ENCODE measurements at places on chromosomes 1 and 21. TPM values are rescaled to one million over a fixed set of nuclear protein-coding genes. Genes with fewer than 3 reads are reported as not detected.

DNA sequence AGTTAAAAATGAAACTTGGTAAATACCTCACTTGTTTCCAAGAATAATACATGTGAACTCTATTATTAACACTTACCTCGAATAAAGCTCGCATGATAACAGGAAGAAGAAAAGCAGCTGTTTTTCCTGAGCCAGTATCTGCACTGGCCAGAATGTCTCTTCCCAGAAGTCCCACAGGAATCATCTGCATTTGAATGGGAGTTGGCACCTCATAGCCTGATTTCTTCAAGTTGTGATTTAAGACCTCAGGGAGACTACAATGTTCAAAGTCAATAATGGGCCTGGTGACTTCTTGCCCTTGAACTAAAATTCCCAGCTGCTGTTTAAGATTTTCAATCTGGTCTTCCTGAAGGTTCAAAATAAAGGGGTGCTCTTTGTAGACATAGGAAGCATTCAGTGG is 3.8 kb downstream of the DDX59 start:
- peaks cover 58% of the 10 kb centered on the region for H3K4me1 ChIP-seq
- H3K27ac ChIP-seq: no peak overlapping the region
- DNase-seq: no peak
- no peak overlapping the region for H3K4me3 ChIP-seq

Gene FBXO2
- 4.4 TPM for total RNA-seq

DNA sequence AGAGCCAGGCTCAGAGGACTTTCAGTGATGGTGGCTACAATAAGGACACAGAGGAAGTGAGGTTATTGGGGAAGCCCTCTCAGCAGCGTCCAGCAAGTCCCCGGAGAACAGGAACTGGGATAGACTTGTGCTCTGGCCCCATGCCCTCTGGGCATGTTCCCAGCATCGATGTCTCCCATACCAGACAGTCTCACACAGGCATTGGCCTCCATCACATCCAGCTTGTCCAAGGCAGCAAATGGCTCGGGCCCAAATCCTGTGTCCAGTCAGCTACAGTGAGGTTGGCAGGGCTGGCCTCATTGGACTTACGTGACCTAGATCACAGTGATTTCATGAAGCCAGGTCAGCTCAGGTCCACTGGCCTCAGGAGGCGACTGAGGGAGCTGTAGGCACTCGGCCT is 19.6 kb upstream of the TMEM54 start:
- no peak for DNase-seq
- no peaks in the 10 kb centered on the region for H3K36me3 ChIP-seq
- no peak overlapping the region for H3K27ac ChIP-seq
- H3K27me3 ChIP-seq: peaks cover 25% of the 10 kb centered on the region
- peaks cover 15% of the 10 kb centered on the region for H3K4me1 ChIP-seq

- no peaks in the 10 kb centered on the region for H3K4me1 ChIP-seq
- no peak for DNase-seq
- H3K27me3 ChIP-seq: no peaks in the 10 kb centered on the region
- H3K27ac ChIP-seq: no peak overlapping the region
- no peak overlapping the region for H3K4me3 ChIP-seq
These were observed 24.9 kb upstream of the KCNC4 start for GRCh38 chr1:110185181-110185580.

GRCh38 chr21:46621457-46622182 is 13.9 kb upstream of the PRMT2 start:
- H3K4me1 ChIP-seq: peaks cover 39% of the 10 kb centered on the region
- H3K4me3 ChIP-seq: no peak overlapping the region
- no peaks in the 10 kb centered on the region for H3K27me3 ChIP-seq
- no peak for DNase-seq
- H3K27ac ChIP-seq: peak overlapping the region; percentile 44
- no peaks in the 10 kb centered on the region for H3K36me3 ChIP-seq

Measured in CD4-positive, alpha-beta memory T cell (primary cell).